ENCODE measurements at places on chromosomes 7 and 10.

GRCh38 chr7:101118856-101119255 lies 8.0 kb upstream of the SERPINE1 start:
- no peak for DNase-seq

- no peak for DNase-seq
Measured at GRCh38 chr7:105177026-105177425, 163.0 kb downstream of the KMT2E start.

GRCh38 chr7:137816696-137817320 lies 30.0 kb downstream of the DGKI start:
- DNase-seq: no peak

- DNase-seq: no peak
Measured at GRCh38 chr7:50959991-50960390, 177.3 kb upstream of the GRB10 start.

DNA sequence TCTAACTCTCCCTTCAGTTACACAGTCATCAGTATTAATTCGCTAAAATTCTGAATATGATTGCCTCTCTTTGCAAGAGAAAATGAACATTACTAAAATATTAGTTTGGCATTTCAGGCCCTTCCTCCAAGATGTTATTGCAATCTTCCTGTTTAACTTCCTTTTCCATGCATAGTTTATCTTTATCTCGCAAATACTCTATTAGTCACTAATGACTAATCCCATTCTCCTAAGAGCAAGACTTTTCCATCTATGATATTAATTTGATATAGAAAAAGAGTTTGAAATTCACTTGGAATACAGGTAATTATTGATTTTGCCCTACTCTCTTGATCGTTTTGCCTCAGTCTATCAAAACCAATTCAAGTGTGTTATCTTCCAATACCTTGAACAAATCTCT lies 41.8 kb upstream of the SEMA3A start:
- no peak for DNase-seq

DNA sequence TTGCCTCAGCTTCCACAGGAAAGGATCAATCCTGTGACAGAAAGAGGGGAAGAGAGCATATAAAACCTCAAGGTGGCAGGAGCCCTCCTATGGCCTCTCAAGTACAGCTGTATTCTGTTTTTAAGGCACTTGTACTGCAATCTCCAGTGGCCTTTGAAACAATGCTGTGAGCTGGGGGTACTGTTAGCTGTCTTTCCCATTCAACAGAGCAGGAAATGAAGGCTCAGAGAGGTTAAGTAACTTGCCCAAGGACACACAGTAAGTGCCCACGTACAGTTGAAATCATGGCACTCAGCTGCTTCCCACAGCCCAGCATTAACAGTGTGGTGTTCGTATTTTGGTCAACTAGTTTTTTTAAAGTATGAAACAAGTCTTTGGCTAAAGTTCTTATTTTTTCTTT lies 34.0 kb downstream of the DUSP5 start:
- no peak for DNase-seq

DNA sequence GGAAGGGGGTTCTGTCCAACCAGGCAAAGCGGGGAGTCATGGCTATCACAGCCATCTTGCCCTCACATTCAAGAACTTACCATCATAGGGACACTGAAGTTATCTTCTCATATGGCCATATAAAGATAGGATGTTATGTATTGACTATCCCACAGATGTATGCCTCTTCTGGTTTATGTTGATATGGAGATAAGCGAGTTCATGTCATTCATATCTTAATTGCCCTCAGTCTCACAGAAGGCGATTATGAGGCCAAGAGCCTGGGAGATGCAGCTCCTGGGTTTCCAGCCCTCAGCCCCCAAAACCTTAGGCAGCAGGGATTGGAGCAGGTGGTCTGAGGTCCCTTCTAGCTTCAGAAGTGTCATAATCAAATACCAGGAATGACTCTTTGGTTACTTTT lies 8.5 kb upstream of the ANKRD61 start:
- DNase-seq: no peak

GRCh38 chr10:99560277-99561126 lies 27.8 kb downstream of the NKX2-3 start:
- DNase-seq: peak; percentile 34

DNA sequence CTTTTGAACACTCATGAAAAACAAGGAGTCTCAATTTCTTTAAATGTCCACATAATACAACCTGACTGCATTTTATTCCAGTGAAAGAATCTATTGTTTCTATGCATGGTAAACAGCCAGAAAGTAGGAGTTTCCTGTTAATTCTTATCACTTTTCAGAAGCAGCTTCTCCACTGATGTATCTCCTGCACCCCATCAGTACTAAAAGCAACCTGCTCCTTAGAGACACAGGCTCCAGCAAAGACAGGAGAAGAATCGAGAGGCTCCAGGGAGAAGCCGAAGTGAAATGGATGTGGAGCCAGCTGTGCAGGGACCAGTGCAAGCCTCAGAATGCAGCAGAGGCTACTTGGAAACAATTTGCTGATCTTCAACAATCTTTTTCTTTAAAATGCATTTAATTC lies 16.4 kb upstream of the C10orf120 start:
- no peak for DNase-seq

- DNase-seq: no peak
Measured at GRCh38 chr7:45161842-45162241, 4.3 kb downstream of the RAMP3 start.

DNA sequence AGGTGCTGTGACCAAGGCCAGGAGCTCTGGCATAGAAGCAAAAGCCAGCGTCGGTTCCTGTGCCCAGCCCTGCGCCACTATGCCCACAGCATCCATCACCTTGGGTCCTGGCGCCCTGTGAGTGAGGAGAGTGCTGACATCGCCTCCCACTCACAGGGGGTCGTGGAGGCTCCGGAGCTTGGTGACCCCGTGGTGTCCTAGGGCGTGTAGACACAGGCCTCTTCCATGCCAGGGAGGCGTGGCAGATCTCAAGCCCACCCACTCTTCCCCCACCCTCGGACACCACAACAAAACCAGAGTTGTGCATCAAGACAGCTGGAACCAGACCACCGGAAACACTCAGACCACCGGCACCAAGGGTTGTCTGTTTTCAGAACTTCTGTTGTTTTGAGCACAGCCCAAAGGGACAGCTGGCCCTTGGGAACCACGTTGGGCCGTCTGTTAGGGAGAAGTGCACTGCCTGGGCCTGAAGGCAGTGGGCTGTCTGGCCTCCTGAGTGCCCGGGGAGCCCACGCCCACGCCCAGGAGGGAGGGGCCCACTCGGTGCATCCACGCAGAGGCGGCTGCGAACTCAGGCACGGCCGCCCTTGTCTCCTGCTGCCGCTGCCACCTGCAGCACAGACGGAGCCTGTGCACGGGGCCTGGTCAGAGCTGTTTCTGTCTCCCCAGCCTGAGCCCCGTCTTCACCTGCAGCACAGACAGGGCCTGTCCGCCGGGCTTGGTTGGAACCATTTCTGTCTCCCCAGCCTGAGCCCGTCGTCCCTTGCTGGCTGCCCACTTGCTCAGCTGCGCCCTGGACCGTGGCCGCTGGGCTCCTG lies 106.3 kb downstream of the INPP5A start:
- DNase-seq: no peak

- DNase-seq: no peak
Measured at GRCh38 chr10:104440221-104440620, 86.6 kb downstream of the CFAP58 start.

DNA sequence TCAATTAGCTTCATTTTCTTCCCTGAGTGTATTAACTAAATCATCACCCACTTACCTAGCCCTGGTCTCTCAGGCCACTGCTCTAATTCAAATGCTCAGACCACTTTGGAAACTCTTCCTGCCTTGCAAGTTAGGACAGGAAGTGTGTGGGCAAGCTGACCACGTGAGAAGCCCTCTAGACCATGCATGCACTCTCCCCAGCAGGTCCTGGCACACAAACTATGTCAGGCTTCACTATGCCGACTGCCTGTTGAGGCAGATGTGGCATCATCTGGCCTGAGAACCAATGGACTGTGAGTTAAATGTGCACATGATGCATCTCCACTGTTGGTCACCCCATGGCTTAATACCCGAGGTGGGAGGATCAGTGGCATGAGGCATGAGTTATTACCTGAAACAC lies 439.6 kb downstream of the GRID1 start:
- DNase-seq: no peak

- no peak for DNase-seq
Measured at GRCh38 chr7:19405541-19405940, 260.3 kb upstream of the FERD3L start.

GRCh38 chr10:94240901-94241300 lies 121.8 kb downstream of the NOC3L start:
- no peak for DNase-seq

DNA sequence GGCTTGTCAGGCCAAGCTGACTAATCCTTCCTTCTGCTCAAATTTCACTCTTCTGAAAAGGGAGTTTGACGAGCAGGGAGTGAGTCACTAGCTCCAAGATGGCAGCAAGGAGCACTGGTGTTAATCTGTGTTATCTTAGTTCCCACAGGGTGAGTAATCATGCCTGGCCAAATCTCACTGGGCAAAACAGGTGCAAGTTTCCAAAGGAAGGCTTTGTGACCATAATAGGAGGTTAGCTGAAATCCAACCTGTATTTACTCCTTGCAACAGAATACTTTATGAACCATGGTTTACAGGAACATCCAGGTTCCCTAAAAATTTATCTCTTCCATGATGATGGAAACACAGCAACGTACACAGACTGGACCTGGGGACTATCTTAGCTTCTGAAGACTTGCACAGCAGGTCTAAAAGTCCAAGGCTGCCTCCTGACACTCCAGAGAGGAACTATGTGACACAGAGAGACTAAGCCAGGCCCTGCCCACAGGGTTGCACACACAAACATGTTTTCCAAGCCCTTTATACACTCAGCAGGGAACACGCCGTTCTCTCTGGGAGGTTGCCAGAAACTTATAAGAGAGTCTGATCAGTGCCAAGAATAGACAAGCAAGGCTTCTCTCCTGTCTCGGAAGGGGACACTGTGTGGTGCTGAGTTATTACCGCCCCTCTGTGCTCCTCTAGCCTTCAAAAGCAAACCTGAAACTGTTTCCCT lies 46.3 kb downstream of the PDK4 start:
- no peak for DNase-seq

DNA sequence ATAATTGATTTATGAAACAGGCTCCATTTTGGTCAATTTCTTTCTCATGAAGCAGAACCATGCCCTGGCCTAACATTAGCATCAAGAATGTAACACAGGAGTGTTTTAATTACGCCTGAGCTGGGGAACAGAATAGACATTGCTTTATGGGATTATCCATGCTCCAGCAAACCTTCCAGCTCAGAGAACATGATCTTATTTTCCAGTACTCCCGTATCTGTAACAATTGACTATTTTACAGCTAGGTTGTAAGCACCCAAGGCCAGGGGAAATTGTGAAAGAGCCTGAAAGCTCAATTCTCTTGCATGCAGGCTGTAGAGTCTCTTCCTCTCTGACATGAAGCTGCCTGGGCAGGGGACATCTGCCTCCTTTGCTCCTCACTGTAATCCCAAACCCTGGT lies 30.8 kb upstream of the CRYGN start:
- DNase-seq: no peak

DNA sequence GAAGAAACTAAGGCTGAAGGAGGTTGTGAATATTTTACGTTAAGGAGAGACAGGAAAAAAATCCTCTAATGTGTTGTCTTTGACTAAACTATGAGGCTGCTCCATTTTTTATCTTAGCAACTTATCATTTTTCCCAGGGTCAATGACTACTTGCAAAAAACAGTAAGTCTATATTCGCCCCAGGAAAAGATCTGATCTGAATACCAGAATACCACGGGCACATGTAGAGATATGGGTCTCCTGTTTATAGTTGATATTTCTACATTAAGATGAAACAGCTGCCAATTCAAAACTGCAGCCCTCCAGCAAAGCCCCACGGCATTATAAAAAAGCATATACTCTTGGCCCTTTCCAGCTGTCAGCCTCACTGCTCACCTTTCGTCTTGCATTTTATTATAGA lies 358.4 kb downstream of the SH2D4B start:
- no peak for DNase-seq

GRCh38 chr10:71804077-71804476 lies 30.8 kb upstream of the VSIR start:
- DNase-seq: no peak

GRCh38 chr10:132397036-132397541 lies at the start of gene PWWP2B:
Gene PWWP2B, plus strand, starts transcription at chr10:132397200. Its CDS starts 27 bp downstream, at chr10:132397227.
- peak; percentile 25 for DNase-seq

DNA sequence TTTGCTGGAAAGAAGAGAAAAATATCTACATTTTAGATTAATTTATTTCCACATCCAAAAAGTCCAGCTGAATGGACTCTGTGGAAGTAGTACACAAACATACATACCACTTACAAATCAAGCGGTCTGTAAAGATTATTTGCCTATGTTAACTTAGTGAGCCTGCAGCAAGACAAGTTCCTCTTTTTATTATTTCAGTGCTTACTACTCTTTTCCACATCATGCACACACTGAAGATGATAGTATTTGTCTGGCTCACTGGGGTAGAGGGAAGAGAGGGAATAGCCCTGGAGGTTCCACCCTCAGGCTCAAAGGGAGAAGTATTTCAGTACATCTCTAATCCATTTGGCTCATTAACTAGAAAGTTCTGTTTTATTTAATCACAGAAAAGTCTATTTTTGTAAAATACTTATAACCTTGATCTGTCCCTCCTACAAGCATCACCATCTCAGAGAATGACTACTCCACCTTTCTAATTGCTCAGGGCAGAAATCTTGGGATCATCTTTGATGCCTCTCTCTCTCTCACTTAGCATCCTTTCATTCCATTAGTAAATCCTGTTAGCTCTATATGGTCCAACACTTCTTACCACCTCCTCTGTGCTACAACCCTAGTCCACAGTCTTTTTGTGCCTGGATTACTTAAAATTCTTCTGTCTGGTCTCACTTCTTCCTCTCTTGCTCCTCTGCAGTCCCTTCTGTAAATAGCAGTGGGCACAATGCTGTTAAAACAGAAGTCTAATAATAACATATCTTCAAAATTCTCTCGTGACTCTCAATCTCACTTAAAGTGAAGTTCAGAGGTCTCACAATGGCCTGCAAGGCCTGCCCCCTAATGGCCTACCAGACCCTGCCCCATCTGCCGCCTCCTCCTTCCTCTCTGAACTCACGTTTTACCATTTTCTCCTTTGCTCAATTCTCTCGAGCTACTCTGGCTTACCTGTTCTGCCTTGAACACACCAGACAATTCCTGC lies 64.3 kb upstream of the CCDC6 start:
- DNase-seq: no peak

GRCh38 chr10:21712975-21713374 lies 178.9 kb downstream of the MLLT10 start:
- DNase-seq: no peak

- DNase-seq: no peak
Measured at GRCh38 chr7:131190146-131190545, 137.5 kb upstream of the MKLN1 start.

GRCh38 chr7:142797391-142798377 lies 26.9 kb downstream of the PRSS2 start:
- DNase-seq: no peak

DNA sequence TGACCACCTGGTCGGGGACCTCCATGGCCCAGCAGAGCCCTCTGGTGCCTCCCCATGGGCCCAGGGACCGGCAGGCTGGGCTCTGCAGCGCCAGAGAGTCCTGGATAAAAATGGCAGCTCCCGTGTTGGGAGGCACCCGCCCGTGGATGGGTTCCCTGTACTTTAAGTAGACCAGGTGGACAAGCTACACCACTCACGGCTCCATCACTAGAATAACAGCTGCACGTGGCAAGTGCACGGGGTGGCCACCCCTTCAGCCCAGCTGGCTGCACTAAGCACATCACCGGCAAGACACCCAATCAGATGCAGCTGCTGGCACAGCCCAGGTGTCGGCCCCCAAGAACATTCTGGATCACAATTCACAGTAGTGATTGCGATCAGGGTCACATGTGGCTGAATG lies 69.8 kb downstream of the DIP2C start:
- no peak for DNase-seq

Data from activated CD4-positive, alpha-beta T cell treated with anti-CD3 and anti-CD28 coated beads for 24 hours (primary cell).